ENCODE measurements at places on chromosomes 3 and 15.

DNA sequence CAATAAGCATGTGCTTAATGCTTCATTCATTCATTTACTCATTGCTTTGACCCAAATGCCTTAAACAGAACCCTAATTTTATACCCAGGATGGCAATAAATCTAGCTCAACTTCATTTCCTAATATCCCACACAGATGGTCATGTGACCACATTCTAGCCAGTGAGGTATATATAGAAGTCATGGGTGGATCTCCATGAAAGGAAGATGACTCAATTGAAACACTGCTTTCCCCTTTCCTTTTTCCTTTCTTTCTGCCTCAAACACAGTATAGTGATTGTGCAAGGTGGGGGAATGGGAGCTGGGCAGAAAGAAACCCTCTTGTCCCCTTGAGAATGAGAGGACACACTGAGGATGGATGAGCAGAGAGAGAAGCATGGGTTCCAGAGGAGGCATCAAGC, 183.5 kb upstream of the PRICKLE2 start:
- peak; percentile 47 for DNase-seq

- peak; percentile 30 for DNase-seq
These were observed 87.4 kb upstream of the CCNL1 start for GRCh38 chr3:157247391-157247790.

GRCh38 chr3:117871934-117872333, 1162.4 kb downstream of the TUSC7 start:
- no peak for DNase-seq

GRCh38 chr15:69380726-69381105, 33.4 kb upstream of the KIF23 start:
- no peak for DNase-seq

Measured in iris pigment epithelial cell (primary cell).